ENCODE measurements at places on chromosomes 7 and 10. TPM values are rescaled to one million over a fixed set of nuclear protein-coding genes. Genes with fewer than 3 reads are reported as not detected.

Gene GGCT
- 11.0 TPM for total RNA-seq

Gene CNTNAP2
- 1.0 TPM for total RNA-seq

GRCh38 chr10:123222832-123223231 lies 68.6 kb downstream of the BUB3 start:
- DNase-seq, result no peak

DNA sequence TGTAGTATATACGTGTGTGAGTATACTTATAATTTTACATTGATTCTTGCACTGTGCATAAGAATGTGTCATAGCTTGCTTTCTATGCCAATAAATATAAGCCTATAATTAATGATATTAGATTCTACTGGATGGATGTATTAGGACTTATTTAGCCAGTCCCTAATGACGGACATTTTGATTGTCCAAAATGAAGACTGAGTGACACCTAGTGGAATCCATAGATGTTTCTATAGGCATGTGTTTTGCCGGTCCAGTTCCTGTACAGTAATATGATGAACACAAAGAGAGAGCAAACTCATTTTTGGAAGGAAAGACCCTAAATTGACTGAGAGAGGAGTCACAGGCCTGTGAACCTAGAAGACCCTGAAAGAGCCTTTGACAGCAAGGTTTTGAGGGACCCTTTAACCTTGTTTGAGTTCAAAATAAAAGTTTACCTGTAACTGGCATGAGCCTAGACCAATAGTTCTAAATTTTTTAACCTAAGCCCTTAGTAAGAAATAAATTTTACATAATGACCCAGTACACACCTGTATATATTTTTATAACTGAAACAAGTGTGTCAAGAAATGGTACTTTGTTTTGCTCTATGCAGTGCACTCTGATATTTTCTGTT lies 42.4 kb upstream of the AGBL3 start:
- DNase-seq, result no peak

GRCh38 chr7:92075455-92076158 lies 58.7 kb downstream of the CYP51A1 start:
- DNase-seq, result no peak

Gene CPEB3
- total RNA-seq, result 2.1 TPM

DNA sequence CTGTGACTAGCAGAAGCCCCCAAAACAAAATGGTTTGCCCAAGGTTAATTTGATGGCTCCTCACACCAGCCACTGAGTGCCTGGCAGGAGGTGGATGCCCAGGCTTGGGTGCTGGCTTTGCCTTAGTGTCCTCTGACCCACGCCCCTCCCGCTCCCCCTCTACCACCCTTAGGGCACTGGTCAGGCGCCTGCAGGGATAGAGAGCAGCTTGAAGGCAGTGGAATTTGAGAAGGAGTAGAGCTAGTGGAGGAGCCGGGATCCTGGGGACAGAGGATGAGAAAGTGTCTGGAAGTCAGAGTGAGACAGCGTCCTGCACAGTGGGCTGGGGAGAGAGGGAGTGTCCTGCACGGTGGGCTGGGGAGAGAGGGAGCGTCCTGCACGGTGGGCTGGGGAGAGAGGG lies 139.4 kb downstream of the DNAJB6 start:
- DNase-seq, result no peak

DNA sequence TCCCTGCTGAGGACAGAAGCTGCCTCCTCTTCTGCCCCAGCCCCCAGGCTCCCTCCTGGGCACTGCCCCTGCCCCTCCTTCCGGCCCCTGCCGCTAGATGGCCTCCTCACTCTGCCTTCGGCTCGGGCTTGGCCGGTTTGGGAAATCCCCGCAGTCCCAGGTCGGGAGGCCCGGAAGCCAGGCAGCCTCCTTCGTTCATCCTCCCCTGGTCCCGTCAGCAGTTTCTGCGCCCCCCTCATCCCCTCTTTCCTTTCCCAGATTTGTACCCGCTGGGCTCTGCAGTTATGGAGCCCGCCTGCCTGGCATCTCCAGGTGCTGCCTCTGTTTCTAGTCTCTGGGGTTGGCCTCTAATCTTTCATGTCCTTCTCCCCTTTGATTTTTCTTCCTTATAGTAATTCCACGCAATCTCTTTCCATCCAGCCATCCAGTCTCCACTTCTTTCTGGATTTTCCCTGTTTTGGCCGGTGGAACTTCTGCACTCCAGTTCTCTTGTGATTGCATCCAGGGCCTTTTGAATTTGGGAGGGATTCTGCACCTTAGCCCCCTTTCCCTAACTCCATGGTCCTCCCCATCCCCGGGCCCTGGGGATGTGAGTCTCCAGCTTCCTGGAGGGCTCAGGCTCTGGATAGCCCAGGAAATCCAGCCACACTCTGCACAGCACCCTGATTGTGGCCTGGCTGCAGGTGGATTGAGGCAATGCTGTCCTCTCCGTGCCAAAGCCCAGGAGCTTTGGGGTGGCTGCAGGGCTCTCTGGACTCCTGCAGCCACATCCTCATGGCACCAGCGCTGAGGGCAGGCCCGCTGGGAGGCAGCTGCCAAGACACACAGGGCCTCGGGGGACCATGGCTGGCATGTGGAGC lies 3.3 kb upstream of the SHH start:
- DNase-seq, result peak; percentile 67

DNA sequence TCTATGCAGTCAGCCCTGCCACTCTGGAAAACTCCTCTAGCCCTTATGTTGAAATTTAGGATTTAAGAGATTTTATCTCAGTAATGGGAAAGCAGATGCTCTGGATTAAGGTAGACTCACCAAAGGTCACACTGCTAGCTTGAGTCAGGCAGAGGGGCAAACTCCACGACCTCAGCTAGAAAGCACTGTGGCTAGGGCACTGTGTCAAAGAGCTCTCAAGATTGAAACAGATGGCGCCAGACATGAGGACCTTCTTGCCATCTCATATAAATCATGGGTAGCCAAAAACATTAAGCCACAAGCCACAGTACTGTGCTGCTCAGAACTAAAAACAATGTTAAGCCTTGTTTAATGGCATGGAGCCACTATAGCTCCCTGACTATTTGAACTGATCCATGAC lies 188.7 kb downstream of the DNAJC1 start:
- DNase-seq, result no peak

Data from liver (tissue), 10 donors.